AG04449 (cell line): ENCODE measurements at places on chromosomes 13 and 19.

DNA sequence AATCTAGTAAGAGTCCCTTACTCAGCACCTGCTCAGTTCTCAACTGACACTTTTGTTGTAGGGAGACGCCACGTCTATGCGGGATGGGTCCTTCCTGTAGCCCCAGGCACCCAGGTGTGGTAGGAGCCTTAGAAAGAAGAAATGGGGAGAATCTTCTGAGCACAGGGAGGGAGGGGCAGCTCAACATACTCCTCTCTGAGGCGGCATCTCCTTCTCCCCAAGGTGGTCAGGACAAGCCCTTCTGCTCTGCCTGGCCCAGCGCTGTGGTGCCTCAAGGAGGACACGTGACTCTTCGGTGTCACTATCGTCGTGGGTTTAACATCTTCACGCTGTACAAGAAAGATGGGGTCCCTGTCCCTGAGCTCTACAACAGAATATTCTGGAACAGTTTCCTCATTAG lies 1.2 kb downstream of the KIR2DL4 start:
- DNase-seq, result no peak

DNA sequence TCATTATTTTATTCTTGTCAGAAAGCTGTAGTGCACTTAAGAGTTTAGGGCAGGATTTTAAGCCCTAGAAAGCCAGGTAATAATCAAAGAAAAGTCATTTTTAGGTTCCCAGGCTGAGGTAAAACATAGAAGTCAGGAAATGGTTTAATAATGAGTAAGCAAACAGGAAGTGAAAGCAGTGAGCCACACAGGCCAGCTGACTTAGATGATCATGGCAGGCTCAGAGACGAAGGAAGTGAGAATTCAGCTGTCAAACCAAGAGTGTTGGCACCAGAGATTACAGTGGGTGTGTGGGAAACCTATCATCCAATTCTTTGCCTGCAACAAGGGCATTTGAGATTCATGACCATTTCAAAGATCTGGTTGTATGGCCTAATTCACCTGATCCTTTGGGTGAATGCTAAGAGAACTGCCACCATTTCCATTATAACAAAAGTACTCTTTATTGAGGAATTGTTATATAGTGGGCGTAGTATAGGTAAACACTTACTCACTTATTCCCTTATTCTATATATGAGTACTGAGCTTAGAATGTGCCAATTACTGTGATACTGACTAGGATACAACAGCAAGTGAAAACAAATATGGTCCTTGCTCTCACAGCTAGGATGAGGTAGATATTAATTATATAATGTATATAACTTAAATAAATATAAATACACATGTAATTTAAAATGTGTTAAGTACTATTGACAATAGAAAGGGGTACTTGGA lies 103.7 kb upstream of the EDNRB start:
- DNase-seq, result no peak

- no peak for DNase-seq
Observed at GRCh38 chr19:29003641-29004409, 209.1 kb downstream of the UQCRFS1 start.

GRCh38 chr19:11105014-11105636 lies 15.9 kb downstream of the LDLR start:
- DNase-seq, result no peak

- no peak for DNase-seq
Observed at GRCh38 chr19:15154002-15154612, 46.7 kb downstream of the NOTCH3 start.

GRCh38 chr19:14471436-14472187 lies 3.5 kb downstream of the PTGER1 start:
- DNase-seq, result no peak

DNA sequence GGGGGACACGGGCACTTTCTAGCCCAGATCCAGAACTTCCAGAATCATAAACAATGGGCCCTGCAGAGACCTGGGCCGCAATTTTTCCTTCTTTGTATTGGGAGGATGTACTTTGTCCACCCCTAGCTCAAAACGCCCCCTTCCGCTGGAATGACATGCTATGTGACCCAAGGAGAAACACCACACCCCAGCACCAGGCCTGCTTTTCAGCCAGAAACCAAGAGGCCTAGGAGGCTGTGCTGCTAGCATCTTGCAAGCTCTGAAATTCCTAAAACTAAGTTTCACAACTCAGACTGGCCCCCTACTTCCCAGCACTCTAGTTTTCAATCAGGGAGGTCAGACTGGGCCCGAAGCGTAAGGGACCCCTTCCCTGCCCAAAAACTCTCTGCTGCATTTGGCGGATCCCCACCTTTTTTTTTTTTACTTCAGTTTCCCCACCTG lies 538 bp downstream of the LSM4 start:
- DNase-seq, result no peak

DNA sequence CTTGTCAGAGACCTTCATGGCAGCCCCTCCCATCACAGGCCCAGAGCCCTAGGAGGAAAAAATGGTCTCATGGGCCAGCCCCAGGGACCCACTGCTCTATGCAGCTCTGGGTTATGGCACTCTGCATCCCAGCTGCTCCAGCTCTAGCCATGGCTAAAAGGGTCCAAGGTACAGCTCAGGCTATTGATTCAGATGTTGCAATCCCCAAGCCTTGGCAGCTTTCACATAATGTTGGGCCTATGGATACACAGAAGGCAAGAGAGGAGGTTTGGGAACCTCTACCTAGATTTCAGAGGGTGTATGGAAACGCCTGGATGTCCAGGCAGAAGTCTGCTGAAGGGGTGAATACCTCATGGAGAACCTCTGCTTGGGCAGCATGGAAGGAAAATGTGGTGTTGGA lies 996.0 kb downstream of the PCDH9 start:
- DNase-seq, result no peak

DNA sequence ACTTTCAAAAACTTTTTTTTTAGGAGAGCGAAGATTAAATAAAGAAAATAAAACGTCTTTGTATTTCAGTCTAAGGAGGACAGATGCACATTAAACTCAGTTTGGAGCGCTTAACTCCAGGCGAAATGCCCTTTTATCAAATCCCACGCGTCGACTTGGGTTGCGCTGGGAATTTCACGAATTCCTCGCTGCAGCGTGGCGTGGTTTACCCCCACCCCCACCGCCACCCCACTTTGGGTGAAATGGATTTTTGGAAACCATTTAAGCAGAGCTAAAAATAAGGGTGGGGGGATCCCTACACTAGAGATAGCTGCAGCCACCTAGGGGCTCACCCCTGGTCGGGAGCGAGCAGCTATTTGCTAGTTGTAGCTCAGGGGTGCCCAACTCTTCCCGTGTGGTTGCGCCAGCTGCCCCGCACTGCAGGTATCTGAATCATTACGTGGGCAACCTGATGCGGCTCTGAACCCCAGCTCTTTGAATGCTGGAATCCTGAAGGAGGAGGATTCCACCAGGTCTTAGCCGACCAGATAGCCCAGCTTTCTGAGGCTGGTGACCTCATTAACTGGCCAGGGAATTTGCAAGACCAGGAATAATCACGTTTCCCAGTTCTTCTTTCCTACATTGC lies 6.5 kb upstream of the TSHZ3 start:
- no peak for DNase-seq

GRCh38 chr19:38362076-38362945 lies 12.1 kb upstream of the PSMD8 start:
- no peak for DNase-seq

DNA sequence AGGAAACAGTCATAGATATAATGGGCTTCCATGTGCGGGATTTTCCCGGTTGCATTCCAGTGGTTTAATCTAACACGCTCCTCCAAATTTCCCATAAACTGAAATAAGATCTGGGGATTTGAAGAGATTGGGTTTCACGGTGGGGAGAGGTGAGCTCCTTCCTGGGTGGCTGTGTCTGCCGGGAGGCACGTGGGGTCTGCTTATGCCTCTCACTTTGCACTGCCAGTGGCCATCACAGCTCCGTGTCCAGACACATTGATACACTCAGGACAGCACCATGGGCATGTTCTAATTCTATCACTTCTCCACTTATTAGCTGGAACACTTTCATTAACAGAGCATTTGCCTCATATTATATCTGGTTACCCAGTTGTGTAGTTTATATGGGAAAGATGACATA lies 73.4 kb downstream of the SOX1 start:
- no peak for DNase-seq

- no peak for DNase-seq
Observed at GRCh38 chr13:114008964-114009589, 35.2 kb upstream of the C13orf46 start.

GRCh38 chr13:48564056-48564455 lies 31.2 kb upstream of the RCBTB2 start:
- no peak for DNase-seq

DNA sequence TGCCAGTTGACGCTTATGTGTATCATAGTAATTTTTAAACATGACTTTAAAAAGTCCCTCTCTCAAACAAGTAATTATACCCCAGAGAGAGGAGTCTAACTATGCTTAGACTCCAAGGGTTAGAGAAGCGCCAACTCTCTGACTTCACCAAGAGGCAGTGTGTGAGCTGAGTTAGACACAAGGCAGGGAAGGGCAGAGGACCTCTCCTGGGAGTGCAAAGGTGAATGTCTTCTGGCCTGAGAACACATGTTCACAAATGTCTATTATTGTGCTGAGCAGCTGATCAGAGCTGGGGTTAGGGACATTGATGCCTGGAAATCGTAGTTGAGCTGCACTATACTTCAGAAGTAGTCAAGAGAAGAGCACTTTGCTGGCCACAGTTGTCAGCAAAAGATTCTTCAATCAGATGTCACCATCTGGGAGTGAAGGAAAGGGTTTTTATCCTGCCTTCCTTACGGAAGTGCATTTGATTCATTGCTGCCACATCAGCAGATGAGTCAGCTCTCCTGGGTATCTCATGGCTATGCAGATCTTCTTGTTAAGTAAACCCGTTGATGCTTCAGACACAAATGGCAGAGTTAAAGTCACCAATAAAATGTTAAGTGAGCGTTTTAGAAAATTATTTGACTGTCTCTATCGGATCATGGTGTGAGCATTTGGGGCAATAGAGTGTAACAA lies 283.2 kb upstream of the ARGLU1 start:
- no peak for DNase-seq

- no peak for DNase-seq
Observed at GRCh38 chr19:45739498-45740439, 6.5 kb downstream of the MEIOSIN start.

DNA sequence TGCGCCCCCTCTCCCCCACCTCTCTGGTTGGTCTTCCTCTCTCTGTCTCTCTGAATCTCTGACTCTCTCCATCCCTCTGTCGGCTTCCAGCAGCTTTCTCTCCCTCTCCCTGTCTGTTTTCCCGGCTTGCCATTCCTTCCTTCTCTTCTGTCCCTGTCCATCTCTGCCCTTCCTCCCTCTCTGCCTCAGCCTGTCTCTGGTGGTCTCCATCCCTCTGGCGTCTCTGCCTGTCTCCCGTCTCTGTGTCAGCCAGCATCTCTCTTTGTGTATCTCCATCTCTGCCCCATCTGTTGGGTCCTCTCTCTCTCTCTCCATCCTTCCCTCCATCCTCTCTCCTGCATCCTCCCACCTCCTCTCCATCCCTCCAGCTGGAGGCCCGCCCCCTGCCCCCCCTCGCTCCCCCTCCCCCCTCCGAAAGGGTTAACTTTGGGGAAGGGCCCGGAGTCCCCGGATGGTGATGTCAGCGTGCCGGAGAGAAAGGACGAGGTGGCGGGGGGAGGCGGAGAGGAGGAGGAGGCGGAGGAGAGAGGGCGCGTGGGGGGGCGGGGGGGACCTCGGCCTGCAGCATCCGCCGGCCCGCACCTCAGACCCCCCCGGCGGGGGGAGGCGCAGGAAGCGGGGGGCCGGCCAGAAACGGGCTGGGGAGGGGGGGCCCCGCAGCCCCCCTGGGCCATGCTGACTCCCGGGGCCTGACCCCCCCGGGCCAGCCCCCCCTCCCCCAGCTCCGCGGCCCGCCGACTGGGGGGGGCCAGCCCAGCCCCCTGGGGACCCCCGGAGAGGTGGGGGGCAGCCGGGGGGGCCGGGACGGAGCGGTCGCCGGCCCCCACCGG lies at the start of gene BRSK1:
TSS of gene BRSK1 (plus strand) at position 450 of the 830 bp plus-strand sequence. CDS start 446 bp downstream, outside the sequence.
- no peak for DNase-seq

GRCh38 chr13:20400774-20401173 lies 124.9 kb downstream of the CRYL1 start:
- DNase-seq, result peak; percentile 23

DNA sequence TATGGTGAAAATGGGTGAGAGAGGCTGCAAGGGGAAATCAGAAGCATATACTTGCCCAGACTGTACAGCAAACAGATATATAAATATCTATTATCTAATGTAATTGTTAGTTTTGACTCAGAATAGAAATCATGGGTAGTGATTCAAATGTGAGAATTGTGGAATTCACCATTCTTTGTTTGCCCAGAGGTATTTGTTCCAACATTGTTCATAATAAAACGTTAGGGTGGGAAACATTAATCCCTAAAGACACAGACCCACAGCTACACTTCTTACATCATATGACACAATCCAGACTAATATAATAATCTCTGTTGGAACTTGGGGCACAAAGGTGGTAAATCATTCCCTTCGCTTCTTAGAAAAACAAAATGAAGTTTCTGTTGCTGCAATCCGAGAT lies 646.5 kb upstream of the SLITRK6 start:
- no peak for DNase-seq

DNA sequence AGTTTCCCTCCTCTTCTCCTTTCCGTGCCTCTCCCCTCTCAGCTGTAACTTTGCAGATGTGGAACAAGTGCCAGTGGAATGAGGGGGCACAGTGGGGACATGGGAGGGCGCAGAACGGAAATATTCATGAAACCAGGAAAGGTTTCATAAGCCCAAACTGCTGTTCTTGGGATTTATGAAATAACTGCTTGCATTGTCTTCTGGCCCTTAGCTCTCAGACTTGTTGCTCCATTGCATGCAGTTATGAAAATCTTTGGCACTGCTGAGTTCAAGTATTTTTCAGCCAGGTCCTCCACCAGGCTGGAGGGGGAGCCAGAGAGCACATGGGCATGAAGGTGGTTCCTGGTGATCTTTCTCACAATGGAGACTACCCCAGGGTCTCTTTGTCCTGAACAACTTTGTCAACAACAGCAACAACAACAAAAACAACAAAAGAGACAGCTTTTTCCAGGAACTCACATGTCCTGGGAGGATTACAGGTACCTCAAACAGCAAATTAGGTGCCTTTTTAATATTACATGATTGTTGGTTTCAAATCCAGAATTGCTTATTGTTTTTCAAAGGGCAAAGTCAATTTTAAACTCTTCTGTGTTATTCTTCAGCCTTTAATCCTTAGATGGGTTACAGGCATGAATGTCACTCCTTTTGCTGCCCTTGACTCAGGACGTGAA lies 1.5 kb downstream of the RGCC start:
- no peak for DNase-seq

GRCh38 chr19:5536337-5536894 lies 31.3 kb downstream of the TINCR start:
- no peak for DNase-seq

DNA sequence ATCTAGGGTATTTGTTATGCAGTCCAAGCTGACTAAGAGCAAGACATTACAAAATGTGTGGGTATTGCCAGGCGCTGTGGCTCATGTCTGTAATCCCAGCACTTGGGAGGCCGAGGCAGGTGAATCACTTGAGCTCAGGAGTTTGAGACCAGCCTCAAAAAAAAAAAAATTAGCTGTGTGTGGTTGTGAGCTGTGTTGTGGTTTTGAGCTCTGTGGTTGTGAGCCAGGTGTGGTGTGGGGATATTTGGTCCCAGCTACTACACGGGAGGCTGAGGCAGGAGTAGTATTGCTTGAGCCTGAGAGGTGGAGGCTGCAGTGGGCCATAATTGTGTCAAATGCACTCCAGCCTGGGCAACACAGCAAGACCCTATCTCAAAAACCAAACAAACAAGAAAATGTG lies 5.6 kb upstream of the KEAP1 start:
- DNase-seq, result no peak
